Pulmonary artery endothelial cell (primary cell): ENCODE measurements at places on chromosomes 3 and 15.

- no peak for DNase-seq
Observed at GRCh38 chr3:149170672-149171071, 41.2 kb downstream of the HPS3 start.

DNA sequence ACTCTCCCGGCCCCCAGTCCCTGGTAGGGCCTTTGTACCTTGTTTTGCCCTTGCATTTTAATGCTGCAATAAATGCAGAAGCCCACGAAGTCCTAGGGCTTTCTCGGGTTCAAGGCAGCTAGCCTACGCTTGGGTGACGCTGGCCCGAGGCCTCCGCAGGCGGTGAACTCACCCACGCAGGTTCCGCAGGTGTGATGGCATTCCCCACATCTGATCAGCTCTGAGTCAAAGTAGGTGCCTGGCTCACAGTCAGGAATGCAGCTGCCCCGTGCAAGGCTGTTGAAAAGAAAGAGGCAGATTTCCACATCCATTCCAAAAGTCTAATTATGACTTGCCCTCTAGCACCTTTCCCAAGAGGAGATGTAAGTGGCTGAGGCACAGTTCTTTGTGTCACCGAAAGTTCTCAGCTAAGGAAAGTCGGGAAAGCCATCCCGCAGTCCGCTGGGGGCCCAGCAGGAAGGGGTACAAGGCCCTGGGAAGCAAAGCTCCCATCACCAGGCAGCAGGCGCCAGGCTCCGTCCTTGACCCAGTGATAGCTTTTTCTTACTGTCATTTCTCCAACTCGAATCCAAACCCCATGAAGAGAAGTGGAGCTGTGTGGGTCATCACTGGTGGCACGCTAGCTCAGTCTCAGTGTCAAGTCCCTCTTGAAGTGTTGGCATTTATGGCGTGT, 23.2 kb upstream of the SNRPA1 start:
- no peak for DNase-seq

GRCh38 chr3:129950318-129951046, 24.0 kb upstream of the TRH start:
- no peak for DNase-seq

DNA sequence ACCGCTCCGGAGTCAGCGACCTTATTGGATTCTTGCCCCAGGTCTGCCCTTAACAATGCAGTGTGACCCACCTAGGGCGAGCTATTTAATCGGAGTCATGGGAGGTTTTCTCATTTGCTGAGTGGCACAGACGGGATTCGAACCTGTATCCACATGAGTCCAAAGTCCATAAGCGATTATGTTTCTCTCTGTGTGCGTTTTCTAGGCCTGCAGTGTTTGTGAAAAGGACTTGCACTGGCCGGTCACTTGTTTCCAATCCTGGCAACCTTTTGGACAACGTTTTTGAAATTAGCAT, 691 bp upstream of the HDGFL3 start:
- no peak for DNase-seq

GRCh38 chr3:119664850-119665379, 4.5 kb upstream of the POPDC2 start:
- DNase-seq: no peak

GRCh38 chr3:171874879-171875278, 31.7 kb downstream of the TMEM212 start:
- peak; percentile 40 for DNase-seq

GRCh38 chr3:102593812-102594602, 159.2 kb downstream of the ZPLD1 start:
- DNase-seq: no peak

DNA sequence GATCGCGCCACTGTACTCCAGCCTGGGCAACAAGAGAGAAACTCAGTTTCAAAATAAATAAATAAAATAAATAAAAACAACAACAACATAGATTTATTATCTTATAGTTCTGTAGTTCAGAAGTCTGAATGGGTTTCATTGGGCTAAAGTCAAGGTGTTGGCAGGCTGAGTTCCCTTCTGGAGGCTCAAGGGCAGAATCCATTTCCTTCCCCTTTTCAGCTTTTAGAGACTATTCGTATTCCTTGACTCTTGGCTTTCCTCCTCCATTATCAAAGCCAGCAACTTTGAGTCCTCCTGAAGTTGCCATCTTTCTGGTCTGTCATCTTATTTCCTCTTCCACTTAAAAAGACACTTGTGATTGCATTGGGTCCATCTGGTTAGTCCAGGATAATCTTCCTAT, 12.1 kb downstream of the BLM start:
- no peak for DNase-seq

- DNase-seq: no peak
Observed at GRCh38 chr15:68435966-68436365, 4.0 kb upstream of the ITGA11 start.

GRCh38 chr3:128427175-128427857, 39.4 kb downstream of the DNAJB8 start:
- no peak for DNase-seq

- DNase-seq: no peak
Observed at GRCh38 chr3:13057282-13058040, 15.8 kb downstream of the IQSEC1 start.

- DNase-seq: no peak
Observed at GRCh38 chr3:155631323-155632019, 113.4 kb downstream of the PLCH1 start.

- no peak for DNase-seq
Observed at GRCh38 chr3:96537165-96537564, 277.2 kb upstream of the EPHA6 start.

GRCh38 chr3:23840521-23840920, 34.8 kb downstream of the UBE2E1 start:
- no peak for DNase-seq

GRCh38 chr3:127016461-127016860, 33.5 kb downstream of the PLXNA1 start:
- no peak for DNase-seq

DNA sequence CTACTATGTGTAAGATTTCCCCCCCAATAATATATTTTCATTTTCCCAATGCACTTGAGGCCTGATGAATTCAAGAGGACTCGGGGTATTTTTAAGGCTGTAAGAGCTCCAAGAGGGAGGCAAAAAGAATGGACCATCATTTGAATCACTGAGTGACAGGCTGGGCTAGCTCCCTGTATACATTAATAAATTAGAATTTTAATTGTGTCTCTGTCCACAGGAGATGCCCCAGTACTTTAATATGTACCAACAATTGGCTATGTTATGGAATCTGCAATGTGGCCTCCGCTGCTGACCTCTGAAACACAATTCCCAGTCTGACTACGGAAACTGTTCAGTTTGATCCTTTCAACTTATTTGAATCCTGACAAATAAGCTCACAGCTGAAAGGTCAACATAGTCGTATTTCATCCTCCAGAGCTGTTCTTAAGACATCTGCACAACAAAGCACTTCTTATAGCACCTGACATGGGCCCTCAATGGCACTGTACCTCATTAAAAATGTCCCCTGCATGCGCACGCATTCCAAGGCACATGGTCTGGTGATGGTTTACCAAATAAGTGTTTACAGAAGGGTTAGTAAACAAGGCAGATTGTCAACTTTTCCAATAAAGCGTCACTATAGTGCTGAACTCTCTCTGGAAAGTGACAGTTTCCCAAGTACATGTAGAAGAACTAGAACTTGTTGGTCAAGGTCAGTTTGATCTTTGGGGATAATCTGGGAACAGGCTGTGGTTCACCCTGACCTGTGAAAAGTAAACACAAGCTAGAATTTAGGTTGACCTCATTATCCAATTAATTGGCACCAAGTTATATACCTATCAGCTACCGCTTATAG, 472.9 kb downstream of the FOXP1 start:
- no peak for DNase-seq

DNA sequence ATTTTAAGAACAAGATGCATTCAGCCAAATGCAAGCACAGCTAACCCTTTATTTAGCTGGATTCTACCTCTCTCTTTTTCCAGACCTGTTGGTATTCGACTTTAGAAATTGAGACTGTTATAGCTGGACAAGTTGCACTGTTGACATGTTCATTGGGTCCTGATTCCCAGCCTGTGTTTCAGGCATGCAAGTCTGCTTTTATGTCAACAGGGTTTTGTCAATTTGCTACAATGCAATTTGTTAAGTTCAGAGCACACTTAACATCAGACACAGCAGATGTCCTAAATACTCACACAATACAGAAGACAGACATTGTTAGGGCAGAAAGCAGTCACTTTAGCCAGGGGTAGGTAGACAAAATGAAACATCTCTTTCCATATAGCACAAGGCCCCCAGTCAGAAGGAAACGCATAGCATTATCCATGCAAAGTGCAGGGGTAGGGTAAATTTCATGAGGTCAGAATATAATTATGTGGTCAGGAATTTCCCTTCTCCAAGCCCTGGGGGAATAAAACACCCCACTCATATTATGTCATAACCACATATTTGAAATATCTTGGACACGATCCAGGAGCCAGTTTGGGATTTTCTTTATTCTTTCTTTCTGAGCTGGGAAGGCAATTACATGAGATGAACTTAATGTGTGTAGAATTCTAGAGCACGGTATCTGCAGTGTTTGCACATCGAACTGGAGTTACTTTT, 504.1 kb downstream of the NTRK3 start:
- peak; percentile 46 for DNase-seq

- no peak for DNase-seq
Observed at GRCh38 chr3:35254917-35255316, 384.4 kb upstream of the ARPP21 start.

- DNase-seq: no peak
Observed at GRCh38 chr15:70244978-70245542, 147.3 kb upstream of the TLE3 start.

DNA sequence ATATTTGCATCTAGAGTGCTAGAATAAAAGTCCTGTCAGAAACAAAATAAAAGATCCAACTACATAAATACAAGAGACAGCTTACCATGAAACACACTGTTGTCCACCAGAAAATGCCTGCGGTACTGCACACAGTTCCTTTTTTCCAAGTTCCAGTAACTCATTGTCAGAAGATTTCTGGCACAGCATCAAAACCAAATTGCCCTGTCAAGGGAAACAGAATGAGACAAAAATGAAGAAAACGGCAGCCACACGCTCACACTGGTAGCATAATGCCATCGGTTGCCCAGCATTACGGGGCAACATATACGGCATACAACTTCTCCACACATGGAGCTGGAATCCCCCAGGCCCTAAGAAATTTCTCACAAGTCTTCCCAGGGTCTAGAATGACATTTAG, 40.8 kb downstream of the PLCH1 start:
- no peak for DNase-seq

GRCh38 chr3:39907981-39908380, 98.6 kb downstream of the MYRIP start:
- DNase-seq: peak; percentile 74

- DNase-seq: no peak
Observed at GRCh38 chr15:92050220-92050898, 196.9 kb downstream of the SLCO3A1 start.

GRCh38 chr3:128197855-128198254, 44.6 kb downstream of the EEFSEC start:
- DNase-seq: no peak

DNA sequence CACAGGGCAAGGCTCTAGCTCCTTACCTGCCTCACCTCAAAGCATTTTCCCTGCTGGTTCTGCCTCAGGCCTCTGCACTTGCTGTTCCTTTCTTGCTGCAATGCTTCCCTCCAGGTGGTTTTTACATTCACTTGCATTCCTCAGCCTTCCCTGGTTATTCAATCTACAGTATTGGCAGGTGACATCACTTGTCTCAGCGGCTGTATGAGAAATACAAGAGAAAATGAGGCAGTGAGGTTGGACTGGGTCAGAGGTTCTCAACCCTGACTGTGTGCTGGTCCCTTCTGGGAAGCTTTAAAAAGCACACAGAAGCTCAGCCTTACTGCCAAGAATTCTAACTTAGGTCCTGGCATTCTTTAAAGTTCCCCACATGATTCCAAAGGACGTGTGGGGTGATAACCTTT, 26.7 kb downstream of the SIAH2 start:
- DNase-seq: no peak

- DNase-seq: no peak
Observed at GRCh38 chr15:39584662-39585388, 3.9 kb downstream of the THBS1 start.
